Stomach (tissue), 19 donors: ENCODE measurements at places on chromosomes 12 and 14.

DNA sequence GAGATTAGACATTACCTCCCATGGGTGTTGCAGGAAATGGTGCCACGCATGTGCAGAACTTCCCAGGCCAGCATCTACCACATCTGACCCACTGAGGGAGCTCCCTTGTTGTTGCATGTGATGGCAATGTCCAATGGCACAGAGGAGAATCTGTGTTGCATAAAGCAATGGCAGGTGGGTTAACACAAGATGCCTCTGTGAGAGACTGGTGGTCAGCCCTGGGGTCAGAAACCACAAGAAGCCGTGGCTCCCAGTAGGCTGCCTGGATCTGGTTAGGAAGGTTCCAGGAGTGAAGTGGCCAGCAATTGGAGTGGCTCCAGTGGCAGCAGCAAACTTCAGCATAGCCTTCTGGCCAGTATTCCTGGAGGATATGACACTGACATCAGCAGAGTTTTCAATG lies 65.9 kb upstream of the HMGA2 start:
- DNase-seq = no peak
- no peaks in the 10 kb centered on the region for H3K27me3 ChIP-seq
- no peaks in the 10 kb centered on the region for H3K36me3 ChIP-seq
- no peak overlapping the region for H3K27ac ChIP-seq

GRCh38 chr12:85920324-85920947 lies 46.3 kb downstream of the NTS start:
- no peaks in the 10 kb centered on the region for H3K36me3 ChIP-seq
- H3K27me3 ChIP-seq = no peaks in the 10 kb centered on the region
- no peak for DNase-seq
- H3K4me1 ChIP-seq = no peaks in the 10 kb centered on the region

- no peaks in the 10 kb centered on the region for H3K27me3 ChIP-seq
- DNase-seq = peak; percentile 40
- H3K4me1 ChIP-seq = peaks cover 15% of the 10 kb centered on the region
- H3K4me3 ChIP-seq = no peak overlapping the region
- no peak overlapping the region for H3K27ac ChIP-seq
These were observed 79.1 kb upstream of the BDKRB2 start for GRCh38 chr14:96125536-96125935.

DNA sequence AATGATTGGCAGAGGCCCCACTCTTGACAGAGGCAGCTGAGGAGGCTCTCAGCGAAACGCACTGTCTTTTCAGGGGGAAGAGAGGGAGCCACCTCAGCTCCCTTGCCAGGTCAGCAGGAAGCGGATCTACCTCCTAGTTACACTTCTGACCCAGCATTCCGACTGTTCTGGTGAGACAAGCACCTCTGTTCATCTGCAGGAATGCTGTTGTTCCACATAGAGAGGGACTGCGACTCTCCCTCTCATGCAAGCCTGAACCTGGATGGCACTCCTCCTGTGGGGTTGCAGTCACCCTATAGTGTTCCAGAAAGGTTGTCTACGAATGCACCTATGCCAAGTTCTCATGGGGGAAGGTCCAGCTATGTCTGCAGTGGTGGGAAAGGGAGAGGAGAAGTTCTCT lies 37.1 kb upstream of the AEBP2 start:
- H3K4me1 ChIP-seq = peaks cover 9% of the 10 kb centered on the region
- H3K4me3 ChIP-seq = no peak overlapping the region
- no peaks in the 10 kb centered on the region for H3K36me3 ChIP-seq

DNA sequence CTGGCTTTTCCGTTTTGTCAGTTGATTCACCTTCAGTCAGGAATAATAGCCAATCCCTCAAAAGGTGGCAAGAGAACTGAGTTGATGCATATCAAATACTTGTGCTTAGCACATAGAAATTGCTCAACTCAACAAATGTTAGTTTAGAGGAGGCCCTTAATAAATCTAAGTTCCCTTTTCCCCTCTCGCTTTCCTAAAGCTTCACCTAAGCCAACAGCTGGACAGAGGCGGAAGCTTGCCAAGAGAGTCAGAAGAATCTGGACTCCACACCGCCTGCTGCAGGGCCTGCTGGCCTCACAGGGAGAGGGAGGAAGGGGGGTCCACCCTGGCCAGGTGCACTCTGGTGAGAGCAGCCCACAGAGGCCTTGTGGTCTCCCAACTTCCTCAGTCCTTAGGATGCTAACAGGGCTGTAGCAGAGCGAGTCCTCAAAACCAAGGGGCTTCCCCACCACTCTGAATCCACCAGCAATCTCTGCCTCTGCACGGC lies 213.1 kb downstream of the CHST11 start:
- peak; percentile 80 for DNase-seq
- H3K27ac ChIP-seq = peak overlapping the region; percentile 77
- H3K4me3 ChIP-seq = no peak overlapping the region
- peaks cover 67% of the 10 kb centered on the region for H3K4me1 ChIP-seq

GRCh38 chr12:40253936-40254335 lies 29.1 kb downstream of the LRRK2 start:
- no peaks in the 10 kb centered on the region for H3K4me1 ChIP-seq
- peaks cover 12% of the 10 kb centered on the region for H3K36me3 ChIP-seq
- no peak overlapping the region for H3K4me3 ChIP-seq
- no peak for DNase-seq
- H3K27me3 ChIP-seq = no peaks in the 10 kb centered on the region

DNA sequence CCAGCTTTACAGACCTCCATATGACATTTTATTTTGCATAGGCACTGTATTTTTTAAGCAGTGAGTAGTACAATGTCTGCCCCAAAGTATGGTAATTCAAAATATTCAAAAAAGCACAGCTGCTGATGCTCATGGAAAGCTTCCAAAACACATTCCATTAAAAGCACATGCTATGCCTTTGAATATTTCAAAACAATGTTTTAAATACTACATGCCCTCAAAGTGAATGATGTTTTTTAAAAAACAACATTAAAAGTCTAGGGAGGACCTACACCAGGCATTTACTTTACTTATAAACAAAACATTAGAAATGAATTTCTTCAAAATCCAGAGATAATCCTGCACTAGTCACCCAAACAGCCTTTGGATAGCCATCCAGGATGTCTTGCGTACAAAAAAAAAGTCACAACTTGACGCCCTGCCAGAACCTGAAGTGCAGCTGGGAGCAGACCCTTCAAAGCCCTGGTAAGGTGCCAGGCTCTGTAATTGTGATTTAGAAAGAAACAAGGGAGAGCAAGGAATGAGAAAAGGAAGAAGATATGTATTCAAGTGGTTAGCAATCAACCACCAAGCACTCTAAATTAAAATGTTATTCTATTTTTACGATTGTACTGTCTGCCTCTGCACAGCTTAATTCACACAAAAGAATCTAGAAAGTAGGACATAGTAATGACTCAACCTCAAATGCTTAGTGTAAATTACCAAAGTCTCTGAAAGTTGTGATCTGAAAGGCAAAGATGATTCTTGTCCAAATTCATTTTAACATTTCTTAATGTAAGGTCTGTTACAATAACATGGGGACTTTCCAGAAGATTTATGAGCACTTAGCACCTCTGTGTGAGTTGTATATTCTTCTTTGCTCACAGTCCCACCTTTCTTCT lies 31.9 kb downstream of the CEP83 start:
- peaks cover 18% of the 10 kb centered on the region for H3K4me1 ChIP-seq
- H3K27ac ChIP-seq = no peak overlapping the region
- H3K27me3 ChIP-seq = no peaks in the 10 kb centered on the region
- no peak for DNase-seq

DNA sequence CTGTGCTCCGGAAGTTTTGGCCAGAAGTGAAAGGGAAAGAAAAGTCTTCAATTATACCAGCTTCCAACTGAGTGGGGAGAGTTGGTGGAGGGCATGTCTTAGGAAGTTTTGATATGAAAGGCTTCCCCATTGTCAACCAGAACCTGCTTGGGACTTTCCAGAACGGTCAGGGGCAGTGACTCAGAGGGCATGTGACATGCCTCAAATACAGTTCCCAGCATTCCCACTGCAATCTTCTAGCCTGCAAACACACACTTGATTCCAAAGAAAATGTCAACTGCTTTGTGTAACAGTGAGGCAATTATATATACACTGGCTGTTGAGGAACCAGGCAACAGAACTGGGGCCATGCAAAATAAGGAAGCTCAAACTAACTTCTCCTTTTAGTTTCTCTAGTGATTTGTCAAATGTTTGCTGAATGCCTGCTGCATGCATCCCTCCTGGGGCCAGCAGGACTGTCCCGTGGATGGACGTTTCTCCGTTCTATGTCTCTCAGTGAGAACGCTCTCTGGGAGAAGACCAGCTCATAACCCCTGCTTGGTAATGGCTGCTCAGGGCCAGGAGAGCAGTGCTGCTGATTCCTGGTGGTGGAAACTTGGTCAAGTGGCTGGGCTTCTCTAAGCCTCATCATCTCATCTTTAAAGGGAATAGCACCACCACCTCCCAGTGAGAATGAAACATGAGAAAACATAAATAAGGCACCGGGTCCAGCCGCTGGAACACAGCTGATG lies 18.3 kb downstream of the SLC25A47 start:
- H3K4me3 ChIP-seq = no peak overlapping the region
- H3K27ac ChIP-seq = peak overlapping the region; percentile 1
- H3K27me3 ChIP-seq = no peaks in the 10 kb centered on the region
- H3K4me1 ChIP-seq = peaks cover 13% of the 10 kb centered on the region
- DNase-seq = peak; percentile 78

DNA sequence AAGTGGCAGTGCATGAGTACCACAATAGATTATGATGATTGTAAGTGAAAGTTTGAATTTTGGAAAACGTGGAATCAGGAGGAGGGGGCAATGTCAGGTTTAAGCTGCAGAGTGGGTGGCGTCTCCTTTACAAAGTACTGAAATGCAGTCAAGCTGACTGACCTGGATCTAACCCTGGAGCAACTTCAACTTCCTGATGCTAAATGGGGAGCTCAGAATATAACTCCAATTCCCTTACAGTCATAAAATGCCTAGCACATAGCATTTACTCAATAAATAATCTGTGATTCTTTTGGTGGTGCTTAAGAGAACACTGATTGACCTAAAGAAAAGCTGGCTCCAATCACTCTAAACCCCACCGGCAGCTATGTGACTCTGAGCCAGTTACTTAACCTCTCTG lies 38.5 kb downstream of the CCDC60 start:
- H3K36me3 ChIP-seq = no peaks in the 10 kb centered on the region
- no peaks in the 10 kb centered on the region for H3K4me1 ChIP-seq
- H3K4me3 ChIP-seq = no peak overlapping the region
- no peak overlapping the region for H3K27ac ChIP-seq

DNA sequence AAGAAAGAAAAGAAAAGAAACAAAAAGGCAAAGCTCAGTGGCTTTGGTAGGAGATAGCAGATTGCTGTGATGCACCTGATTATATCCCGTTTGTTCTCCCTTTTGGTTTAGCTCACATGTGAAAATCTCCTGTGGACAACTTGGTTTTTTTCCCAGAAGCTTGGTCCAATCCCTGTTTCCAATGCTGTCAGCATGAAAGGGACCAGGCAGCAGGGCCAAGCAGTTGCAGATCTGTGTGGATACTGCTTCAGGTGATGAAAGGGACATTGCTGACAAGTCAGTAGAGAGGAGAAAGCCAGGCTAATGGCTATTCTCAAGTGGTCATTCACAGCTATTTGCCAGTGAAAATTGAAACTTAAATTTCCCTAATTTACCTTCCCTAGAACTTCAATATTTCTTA lies 18.8 kb upstream of the SLCO1A2 start:
- no peaks in the 10 kb centered on the region for H3K4me1 ChIP-seq
- no peaks in the 10 kb centered on the region for H3K27me3 ChIP-seq
- no peak overlapping the region for H3K27ac ChIP-seq
- no peak overlapping the region for H3K4me3 ChIP-seq
